ENCODE measurements at places on chromosomes 3 and 15.

GRCh38 chr3:100075851-100076730 is 38.2 kb downstream of the FILIP1L start:
- DNase-seq: peak; percentile 83

- no peak for DNase-seq
These were observed 6.3 kb downstream of the AEN start for GRCh38 chr15:88627463-88627862.

GRCh38 chr3:122103821-122104514 is 48.8 kb downstream of the CD86 start:
- no peak for DNase-seq

DNA sequence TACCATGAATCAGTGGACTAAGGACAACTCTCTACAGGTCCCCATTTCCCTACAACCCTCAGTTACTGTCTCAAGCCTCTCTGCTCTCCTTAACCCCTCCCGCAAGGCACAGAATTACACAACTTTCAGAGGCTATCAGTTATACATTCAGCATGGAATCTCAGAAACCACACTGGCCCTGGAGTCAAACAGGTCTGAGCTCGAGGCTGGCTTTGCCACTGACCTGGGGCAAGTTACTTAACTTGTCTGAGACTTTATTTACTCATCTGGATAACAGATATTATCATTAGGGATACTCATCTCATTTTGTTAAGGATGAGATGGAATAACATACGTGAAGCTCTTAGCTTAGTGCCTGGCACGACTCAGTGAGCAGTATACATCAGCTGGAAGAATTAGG is 95.2 kb downstream of the WDR76 start:
- DNase-seq: no peak

DNA sequence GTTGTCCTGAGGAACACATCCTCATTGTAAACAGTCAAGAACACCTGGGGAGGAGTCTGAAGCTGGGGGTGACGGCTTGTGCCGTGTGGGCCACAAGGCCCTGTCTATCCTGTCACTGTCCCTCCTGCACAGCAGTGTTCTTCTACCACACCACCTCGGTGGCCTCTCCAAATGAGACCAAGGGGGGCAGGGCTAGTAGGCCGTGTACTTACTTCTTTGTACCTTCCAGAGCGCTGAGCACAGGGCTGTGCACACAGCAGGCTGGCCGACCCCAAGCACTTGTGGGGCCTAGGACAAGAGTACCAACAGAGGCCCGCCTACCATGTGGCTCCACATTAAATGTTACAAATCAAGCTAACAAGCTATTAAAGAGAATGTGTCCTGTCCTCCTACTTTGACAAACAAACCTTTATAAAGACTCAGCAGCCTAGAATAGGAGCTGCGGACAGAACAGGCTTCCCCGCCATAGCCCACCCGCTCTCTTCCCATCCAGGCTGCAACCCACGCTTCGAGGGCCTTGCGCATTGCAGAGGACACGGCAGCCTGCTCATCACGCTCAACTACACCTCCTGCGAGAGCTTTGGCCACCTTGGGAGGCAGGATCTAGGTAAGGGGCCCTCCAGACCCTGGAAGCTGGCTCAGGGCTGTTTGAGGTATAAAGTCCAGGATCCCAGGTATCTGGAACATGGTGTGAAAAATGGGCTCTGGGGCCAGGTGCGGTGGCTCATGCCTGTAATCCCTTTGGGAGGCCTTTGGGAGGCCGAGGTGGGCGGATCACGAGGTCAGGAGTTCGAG is 30.5 kb downstream of the MELTF start:
- DNase-seq: no peak

DNA sequence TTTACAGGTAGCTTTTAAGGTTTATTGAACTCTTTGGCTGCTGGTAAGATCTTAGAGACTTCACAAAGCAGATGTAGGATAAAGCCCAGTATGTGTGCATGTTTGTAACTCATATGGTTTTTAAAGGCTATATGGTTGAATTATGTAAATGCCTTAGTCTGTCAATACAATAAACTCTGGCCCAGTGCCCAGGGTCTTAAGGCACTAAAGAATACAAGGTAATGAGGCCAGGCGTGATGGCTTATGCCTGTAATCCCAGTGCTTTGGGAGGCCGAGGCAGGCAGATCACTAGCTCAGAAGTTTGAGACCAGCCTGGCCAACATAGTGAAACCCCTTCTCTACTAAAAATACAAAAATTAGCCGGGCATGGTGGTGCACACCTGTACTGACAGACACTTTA is 170.3 kb upstream of the CGNL1 start:
- no peak for DNase-seq

- no peak for DNase-seq
These were observed 12.4 kb downstream of the ALDH1A3 start for GRCh38 chr15:100892013-100892355.

GRCh38 chr15:88323976-88324740 is 67.6 kb upstream of the NTRK3 start:
- no peak for DNase-seq

GRCh38 chr15:63986185-63986680 is 60.1 kb downstream of the DAPK2 start:
- no peak for DNase-seq

GRCh38 chr3:194730365-194730764 is 44.7 kb downstream of the FAM43A start:
- peak; percentile 48 for DNase-seq

- DNase-seq: no peak
These were observed 483.2 kb upstream of the SGO1 start for GRCh38 chr3:20669184-20669583.

GRCh38 chr15:68113751-68114150 is 59.6 kb downstream of the PIAS1 start:
- DNase-seq: no peak

GRCh38 chr3:81874738-81875137 is 113.3 kb upstream of the GBE1 start:
- DNase-seq: no peak

GRCh38 chr3:161939918-161940620 is 443.5 kb downstream of the OTOL1 start:
- DNase-seq: no peak

DNA sequence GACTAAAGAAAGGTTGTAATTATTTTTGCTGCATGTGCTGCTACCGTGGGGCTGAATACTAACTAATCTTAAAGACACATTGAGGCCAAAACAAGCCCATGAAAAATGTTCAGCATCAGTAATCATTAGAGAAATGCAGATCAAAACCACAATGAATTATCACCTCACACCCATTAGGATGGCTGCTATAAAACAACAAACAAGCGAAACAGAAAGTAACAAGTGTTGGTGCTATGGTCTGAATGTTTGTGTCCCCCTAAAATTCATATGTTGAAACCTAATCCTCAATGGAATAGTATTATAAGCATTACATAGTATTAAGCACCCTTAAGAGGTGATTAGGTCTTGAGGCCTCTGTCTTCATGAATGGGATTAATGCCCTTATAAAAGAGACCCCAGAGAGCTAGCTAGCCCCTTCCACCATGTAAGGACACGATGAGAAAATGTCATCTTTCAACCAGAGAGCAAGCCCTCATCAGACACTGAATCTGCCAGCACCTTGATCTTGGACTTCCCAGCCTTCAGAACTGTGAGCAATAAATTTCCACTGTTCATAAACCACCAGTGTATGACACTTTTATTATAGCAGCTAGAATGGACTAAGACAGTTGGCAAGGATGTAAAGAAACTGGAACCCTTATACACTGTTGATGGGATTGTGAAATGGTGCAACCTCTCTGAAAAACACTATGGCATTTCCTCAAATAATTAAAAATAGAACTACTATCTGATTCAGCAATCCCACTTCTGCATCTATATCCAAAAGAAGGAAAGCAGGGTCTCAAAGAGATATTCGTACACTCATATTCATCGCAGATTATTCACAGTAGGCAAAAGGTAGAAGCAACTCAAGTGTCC is 76.1 kb downstream of the REC114 start:
- no peak for DNase-seq

GRCh38 chr3:105162448-105162847 is 204.3 kb upstream of the ALCAM start:
- DNase-seq: no peak

- DNase-seq: peak; percentile 92
These were observed 74.0 kb downstream of the MCF2L2 start for GRCh38 chr3:183354325-183354831.

DNA sequence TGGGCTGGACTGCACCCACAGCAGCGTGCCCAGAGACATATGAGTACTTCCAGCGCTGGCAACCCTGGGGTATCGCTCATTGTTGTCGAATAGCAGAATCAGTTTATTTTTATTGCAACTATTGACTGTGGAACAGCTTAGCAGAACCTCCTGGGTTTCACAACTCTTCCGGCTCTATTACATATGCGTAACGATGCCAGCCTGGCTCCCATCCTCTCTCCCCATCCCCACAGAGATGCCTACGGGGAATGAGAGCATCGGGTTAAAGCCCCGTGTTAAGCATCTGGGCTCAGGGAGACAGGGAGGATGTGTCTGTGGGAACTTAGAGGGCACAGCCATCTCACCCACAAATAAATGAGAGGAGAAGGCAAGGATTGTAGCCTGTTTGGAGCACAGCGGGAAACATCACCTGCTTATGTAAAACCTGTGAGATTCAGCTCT is 76.6 kb upstream of the DLG1 start:
- no peak for DNase-seq

DNA sequence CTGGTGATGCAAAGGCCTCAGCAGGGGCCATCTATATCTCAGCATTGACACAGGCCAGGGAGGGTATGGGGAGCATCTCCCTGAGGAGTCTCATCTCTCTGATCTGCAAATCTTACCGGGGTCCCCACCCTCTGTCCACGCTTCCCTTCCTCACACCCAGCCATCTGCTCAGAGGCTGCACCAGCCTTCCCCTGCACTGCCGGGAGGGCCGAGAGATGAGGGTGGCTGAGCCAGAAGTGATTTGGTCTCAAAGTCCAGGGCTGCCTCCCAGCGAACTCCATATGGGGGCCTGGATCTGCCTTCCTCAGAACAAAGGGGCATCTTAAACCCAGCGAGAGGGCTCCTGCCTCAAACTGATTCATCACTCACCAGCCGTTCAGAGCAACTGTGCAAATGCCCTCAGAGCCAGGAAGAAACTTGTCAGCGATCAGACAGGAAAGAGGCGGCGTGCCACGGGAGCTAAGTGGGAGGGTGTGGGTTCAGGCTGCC is 4.6 kb downstream of the IGDCC3 start:
- DNase-seq: no peak

GRCh38 chr3:41363830-41364523 is 164.7 kb downstream of the CTNNB1 start:
- peak; percentile 55 for DNase-seq

GRCh38 chr3:154849408-154849807 is 230.7 kb upstream of the MME start:
- DNase-seq: no peak

GRCh38 chr15:67833710-67834511 is 5.9 kb downstream of the RNU6-1 start:
- peak; percentile 81 for DNase-seq

DNA sequence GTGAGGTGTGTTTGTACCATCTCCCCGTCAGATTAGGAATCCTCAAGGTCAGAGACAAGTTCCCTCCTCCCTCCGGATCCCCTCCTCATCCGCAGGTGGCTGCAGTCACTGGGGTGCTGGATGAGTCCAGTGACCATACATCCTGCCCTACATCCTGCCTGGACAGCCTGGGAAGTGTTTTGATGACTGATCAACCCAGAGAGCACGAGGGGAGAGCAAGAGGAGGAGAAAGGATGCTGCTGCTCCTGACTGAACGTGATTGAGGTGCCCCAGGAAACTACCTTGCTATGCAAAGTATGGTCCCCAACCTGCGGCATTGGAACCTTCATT is 65.1 kb downstream of the SLC12A8 start:
- DNase-seq: no peak

DNA sequence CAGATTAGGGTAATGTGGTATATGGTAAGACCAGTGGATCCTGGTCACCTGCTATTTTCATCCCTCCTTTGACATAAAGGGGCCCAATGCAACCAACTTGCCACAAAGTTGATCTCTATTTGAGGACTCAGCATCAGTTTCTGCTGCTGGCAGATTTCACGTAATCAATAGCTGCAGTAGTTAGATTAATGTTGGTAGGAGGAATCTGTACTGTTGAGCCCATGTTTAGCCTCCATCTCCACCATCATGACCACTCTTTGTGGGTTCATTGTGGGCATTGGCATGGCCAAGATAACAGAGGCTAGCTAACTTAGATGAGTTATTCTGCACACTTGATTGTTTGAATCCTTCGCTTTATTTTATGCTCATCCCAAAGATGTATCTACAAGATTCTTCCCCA is 29.9 kb downstream of the CGGBP1 start:
- DNase-seq: no peak

Measured in mesendoderm (in vitro differentiated cells).